ENCODE measurements at places on chromosomes 1 and 21. TPM values are rescaled to one million over a fixed set of nuclear protein-coding genes. Genes with fewer than 3 reads are reported as not detected.

The NKAIN1 gene
- total RNA-seq, result 0.30 TPM

The PLA2G2C gene
- 0.19 TPM for total RNA-seq

DNA sequence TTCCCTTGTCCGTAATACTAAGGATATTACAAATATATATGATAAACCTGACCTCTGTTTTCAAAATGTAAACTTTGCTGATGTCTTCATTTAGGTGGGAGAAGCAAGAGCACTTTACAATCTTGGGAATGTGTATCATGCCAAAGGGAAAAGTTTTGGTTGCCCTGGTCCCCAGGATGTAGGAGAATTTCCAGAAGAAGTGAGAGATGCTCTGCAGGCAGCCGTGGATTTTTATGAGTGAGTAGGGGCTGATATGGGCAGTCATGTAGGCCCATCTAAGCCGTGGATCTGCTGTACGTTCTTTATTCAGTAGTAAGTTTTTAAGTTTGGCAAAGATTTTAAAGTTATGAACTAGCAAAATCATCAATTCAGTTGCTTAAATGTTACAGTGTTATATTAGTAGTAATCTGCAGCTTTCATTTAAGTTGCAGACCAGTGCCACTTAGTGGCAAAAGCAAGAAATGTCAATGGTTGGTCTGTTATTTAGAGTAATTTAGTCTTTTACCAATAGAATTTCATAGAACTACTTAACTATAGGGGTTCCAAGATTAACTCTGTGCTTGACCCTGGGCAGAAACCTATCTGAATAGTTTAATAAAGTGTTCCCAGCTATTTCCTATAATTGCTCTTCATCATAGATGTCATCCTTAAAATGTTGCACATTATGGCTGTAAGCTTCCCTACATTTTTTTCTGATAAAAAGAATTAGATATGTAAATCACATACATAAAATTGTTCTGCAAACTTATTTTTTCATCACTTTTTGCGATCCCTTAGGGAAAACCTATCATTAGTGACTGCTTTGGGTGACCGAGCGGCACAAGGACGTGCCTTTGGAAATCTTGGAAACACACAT is 21.3 kb downstream of the GPSM2 start:
- DNase-seq, result no peak

DNA sequence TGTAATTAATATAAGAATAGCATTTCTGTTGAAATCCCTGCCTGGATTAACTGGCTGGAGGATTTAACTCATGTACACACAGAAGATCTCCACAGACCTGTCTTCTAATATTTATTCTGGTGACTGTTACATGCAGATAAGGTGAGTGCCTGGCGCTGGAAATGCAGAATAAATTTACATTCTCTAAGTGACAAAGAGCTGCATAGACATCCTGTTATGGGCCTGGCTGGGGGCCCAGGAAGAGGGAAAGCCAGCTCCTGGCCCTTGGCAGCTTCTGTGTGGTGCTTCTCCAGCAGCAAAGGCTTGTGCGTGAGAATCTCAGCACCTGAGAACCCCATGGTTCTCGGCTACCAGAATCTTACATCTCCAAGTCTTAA is 446.6 kb downstream of the PTPRU start:
- no peak for DNase-seq

The S100A14 gene
- total RNA-seq, result 1,580 TPM

DNA sequence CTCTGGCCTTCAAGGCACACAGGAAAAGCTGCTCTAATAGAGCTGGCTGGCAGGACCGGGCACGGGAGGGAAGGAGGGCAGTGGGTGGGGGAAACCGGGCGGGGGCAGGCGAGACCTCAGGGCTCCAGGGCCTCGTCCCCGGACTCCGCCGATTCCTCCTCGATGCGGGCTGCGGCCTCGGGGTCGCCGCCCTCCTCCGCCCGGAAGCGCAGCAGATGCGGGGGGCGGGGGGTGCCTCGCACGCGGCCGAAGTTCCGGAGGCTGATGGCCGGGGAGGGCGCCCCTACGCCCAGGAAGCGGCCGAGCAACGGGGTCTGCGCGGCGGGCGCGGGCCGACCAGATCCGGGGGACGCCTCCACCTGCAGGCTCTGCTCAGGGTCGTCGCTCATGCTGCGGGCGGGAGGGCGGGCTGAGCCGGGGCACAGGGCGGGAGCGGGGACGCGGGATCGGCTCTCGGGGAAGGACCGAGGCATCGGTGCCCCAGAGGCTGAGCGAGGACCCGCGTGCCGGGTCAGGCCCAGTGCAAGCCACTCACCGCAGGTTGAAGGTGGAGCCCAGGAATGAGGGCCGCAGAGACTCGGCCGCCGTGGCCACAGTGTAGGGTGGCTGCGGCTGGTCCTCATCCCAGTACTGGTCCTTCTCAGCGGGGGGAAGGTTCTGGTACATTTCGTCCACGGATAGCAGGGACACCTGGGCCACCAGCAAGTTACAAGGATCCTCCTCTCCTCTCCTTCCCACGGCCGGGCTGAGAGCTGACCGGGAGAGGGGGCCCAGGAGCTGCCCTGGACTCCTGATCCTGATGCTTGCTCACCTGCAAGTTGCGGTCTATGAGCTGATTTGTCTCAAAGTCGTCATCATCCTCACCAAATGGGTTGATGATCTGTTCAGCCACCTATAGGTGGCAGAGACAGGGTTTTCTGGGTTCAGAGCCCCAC is 3.6 kb downstream of the BEST4 start:
- DNase-seq, result no peak

- no peak for DNase-seq
Measured at GRCh38 chr1:185719021-185719420, 15.2 kb upstream of the HMCN1 start.

DNA sequence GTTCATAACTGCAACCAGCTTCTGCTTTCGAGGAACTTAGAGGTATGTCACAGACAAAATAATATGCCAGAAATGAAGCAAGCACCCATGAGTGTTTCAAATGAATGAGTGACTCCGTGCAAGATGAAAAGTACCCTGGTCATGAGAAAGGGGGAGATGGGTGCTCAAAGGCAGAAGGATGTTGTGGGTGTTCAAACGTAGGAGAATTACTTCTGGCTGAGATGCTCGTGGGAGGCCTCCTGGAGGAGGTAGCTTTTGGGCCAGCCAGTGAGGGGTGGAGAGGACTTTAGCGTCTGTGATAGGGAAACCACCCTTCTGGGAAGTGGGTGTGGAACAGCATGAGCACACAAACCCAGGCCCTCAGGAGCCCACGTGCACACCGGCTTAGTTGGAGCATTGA is 113.8 kb downstream of the SYF2 start:
- no peak for DNase-seq

- DNase-seq, result no peak
Measured at GRCh38 chr1:153549741-153550397, 811 bp upstream of the S100A3 start.

DNA sequence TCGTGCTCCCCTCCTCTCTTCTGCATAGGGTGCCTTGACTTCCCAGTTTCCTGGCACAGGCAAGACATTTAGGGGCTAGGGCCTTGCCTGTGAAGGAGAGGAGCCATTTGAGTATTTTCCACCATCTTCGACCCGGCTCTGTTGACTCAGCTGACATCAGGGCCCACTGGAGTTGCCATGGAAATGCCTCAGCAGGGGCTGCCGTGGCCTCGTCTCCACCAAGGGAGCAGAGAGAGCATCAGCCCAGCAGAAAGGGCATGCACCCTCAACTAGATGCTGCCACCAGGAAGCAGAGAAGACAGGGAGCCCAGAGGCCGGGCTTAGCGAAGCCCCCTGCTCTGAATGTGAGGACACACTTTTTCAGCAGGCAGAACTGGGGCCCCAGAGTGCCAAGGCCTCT is 101.9 kb upstream of the ACTL8 start:
- no peak for DNase-seq

DNA sequence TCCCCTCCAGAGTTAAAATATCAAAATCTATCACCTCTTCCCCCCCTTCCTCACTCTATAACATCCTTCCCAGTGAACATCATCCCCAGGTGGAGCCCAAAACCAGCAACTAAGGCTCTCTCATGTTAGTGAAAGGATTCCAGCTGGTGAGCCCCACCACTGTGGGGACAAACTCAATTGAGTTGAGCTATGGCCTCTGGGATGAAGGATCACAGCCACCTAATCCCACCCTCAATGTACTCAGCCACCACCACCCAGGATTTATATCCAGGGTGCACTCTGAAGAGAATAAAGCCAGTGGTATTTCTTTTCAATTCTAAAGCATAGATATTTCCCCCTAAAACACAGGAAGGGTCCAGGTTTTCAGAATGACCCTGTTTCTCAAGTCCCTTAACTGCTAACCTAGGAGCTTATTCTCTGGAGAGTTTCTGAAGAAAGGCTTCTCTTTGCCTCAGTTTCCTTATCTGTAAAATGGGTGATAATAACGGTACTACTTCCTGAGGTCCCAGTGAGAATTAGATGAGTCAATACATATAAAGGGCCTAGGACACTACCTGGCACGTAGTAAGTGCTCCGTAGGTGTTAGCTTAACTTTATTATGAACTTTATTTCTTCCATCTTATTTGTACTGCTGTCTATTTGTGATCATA is 15.6 kb upstream of the BOLA1 start:
- no peak for DNase-seq

The ELAVL4 gene
- not detected for total RNA-seq

DNA sequence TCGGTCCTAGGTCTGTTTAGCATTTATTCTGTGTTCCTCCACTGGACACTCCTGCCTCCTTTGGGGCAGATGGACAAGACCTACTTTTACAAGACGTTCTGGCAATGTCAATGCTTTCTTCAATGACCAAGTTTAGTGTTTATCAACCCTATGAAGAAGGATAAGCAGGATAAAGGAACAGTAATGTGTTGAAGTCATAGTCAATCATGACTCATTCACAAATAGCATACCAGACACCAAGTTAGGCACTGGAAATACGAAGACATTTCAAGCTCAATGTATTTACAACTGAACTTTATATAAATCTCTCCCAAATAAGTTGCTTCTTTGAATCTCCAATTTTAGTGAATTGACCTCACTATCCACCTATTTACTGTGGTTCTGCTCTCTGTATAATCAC is 4.8 kb upstream of the SLC35D1 start:
- DNase-seq, result no peak

The ATAD3C gene
- total RNA-seq, result 0.11 TPM

All from esophagus squamous epithelium (tissue), 5 donors.